ENCODE measurements at places on chromosomes 3 and 15.

DNA sequence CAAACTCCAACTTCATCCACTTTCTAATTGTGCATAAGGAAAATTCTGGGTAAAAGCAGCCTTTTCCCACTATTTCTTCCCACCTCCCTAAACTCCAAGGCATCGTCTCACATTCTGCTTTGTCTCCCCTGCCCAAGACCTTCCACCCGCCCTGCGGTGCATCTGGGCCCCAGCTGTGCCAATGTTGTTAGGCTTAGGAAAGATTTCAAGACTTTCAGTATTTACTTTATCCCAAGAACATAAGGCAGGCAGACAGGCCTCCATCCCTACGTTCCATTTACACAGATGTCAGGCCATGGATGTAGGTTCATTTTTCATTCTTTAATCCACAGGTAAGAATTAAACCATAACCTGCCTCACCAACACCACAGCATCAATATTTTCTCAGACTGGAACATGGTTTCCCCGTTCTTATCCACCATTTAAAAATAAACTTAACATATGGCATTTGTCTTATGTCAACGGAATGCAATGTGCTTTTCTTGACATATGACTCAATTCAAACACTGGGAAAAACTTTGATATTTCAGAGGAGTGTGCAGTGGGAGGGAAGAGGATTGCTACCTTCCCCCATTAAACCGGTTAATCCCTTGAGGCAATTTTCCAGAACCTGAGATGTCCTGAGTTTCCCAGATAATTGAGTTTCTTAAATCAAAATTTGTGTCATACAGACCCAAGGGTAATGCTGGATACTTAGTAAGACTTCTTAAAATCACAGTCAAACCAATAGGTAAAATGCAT is 238.0 kb upstream of the LRIG1 start:
- no peak for DNase-seq

DNA sequence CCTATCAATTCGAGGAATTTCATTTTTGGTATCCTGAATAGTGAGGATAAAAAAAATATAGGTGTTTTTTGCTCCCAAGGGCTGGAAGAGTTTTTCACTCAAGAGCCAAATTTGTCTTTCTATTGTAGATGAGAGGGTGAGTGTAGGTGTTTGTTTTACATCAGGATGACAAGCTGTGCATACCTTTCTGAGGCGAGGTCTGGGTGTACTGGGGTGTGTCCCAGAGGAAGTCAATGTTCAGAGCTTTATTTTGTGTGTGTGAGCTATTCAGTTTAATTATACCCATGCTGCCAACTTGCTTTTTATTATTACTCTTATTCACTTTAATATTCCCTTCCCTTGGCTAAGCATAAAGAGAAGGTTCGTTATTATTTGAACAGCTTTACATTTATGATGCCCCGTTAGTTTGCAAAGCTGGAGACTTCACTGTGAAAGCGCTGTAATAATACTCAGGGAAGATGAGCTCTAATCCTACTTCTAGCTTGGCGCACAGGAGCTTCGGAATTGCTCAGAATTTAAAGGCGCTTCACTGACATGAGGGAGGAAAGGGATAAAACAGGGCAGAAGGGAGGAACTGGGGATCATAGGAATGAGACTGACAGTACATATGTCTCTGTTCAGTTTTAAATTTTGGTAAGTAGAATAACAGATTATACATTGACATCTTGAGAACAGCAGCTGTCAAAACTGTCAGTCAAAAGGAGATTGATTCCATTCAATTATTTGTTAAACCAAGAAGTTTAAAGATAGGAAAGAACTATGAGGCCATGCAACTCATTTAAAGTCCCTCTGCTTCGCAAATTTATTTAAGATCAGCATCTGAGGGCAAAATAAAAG is 117.7 kb upstream of the TP63 start:
- no peak for DNase-seq

- DNase-seq: no peak
Observed at GRCh38 chr3:134761213-134761612, 33.8 kb upstream of the EPHB1 start.

- DNase-seq: no peak
Observed at GRCh38 chr3:12478326-12478725, 6.0 kb upstream of the TSEN2 start.

DNA sequence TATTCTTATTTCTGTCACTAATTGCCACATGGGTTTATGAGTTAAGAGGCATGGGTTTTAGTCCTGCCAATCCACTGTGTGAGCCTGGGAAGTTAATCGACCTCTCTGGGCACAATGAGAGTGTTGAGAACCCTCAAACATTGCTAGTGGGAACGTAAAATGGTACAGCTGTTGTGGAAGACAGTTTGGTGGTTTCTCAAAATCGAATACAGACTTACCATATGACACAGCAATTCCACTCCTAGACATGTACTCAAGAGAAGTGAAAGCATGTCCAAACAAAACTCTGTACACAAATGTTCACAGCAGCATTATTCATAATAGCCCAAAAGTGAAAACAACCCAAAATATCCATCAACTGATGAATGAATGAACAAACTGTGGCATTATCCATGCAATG is 5.7 kb upstream of the GNB5 start:
- DNase-seq: no peak

DNA sequence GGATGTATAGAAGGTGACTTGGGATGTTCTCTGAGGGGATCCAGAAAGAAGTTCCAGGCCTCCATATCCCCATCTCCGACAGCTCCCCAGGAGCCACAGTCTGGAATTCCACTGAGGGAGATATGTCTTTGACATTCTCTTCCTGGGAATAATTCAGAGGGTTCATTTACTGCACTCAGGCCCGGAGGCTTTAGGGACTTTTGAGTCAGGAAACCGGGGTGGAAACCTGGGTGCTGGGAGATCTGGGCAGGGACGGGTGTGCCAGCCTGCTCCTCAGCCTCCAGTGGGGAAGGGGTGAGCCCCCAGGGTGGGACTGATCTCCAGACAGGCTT is 147.7 kb downstream of the SMAD6 start:
- no peak for DNase-seq

GRCh38 chr3:143604402-143605185 is 243.7 kb downstream of the SLC9A9 start:
- no peak for DNase-seq

- DNase-seq: no peak
Observed at GRCh38 chr15:101023501-101024072, 104.4 kb downstream of the LRRK1 start.

DNA sequence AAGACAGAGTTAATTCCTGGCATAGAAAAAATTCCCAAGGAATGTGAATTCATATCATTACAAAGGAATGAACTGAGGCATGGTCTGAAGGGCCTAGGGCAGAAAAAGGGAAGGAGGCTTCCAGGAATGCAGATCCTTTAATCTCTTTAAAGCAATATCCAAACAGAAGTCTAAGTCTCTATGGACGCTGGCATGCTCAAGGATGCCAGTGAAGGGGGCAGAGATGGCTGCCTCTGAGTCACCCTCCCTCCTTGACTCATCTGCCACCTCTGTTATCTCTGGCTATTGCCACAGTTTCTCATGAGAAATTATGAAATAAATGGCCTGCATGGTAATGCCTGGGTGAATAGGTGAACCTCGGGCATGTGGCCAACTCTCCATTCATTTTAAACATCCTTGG is 96.3 kb upstream of the BCL6 start:
- DNase-seq: no peak

- DNase-seq: no peak
Observed at GRCh38 chr15:60264566-60264965, 133.2 kb downstream of the ANXA2 start.

DNA sequence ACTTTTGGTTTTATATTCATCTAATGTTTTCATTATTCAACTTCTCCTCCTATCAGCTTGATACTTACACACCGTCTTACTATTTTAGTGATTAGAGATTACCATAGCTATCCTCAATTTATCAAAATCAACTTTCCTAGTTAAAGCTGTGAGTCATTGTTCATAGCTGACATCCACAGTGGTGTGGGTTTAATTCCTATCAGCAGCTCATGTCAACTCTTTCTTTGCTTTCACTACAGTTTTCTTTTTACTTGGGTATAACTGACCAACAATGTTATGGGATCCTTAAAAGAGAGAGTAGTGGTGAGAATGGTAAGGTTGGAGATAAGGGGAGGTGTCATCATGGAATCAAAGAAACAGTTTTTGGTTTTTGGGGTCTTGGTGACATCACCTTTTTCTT is 112.7 kb downstream of the NFKBIZ start:
- DNase-seq: no peak

- DNase-seq: no peak
Observed at GRCh38 chr3:81173514-81173913, 587.9 kb downstream of the GBE1 start.

DNA sequence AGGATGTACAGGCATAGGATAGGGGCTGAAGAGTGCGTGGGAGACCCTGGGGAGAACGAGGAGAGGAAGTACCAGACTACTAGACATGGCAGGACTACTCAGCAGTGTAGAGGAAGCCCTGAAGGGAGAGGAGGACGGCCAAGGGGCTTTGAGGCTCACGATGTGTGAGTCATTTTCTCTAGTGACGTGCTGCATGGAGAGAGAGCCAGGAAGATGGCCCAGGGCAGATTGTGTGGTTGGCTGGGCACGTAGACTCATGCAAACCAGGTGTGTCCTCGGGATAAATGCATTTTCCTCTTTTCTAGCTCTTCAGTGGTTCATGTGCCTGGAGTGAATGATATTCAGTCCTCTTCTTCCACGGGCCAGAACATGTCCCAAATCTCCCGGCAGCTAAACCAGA is 115.0 kb upstream of the ABHD17C start:
- DNase-seq: no peak

DNA sequence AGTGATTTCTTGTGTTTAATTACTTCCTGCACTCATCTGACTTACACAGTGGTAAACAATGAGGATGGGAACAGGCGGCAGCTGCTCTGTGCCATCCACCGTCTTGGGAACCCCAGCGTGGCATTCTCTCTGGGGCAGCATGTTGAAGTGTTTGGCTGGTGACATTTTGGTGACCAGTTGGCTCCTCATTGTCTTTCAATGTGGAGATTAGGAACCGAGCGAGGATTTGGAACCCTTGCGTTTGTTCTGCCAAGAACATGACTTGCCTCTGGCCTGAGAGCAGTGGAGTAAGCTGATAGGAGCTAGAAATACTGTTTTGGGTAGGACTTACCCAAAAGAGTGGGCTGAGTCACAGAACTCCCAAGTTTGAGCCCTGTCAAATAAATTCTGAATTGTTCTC is 88.8 kb downstream of the IGF1R start:
- DNase-seq: no peak

- no peak for DNase-seq
Observed at GRCh38 chr15:77076323-77076915, 5.5 kb upstream of the TSPAN3 start.

DNA sequence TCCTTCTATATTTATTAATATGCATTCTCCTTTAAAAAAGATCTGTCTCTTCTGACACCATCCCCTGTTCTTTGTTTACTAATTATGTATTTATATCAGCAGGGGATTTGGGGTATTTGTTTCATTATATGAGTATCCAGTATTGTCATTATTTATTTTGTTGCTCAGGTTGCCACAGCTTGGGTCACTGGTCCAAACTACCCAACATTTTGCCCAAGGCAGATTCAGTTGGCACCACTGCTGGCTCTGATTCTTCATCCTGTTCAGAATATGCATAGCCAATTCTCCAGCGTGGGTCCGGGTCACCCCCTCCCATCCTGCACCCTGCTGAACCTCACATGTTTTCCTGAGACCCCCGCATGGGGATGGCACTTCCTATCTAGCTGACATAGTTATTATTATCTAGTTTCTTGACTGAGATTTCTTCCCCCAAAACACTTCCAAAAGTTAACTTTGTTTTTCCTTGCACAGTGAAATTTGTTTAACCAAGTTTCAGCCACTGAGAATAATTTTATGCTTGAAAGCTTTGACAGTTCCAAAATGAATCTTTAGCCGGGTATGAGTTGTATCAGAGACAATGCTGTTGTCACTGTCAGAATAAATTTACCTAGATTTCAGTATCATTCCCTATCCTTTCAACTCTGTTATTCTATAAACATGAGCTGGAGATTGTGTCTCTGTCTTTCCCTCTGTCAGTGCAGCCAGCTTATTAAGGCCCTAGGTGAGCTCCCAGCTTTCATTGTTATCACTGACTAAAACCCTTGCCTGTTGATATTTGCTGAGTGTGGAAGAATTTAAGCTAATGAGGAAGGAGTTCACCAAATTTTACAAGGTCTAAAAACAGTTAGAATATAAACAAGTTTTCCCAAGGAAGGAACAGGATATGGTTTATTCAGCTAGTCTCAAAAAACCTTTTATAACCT is 70.3 kb downstream of the TGFBR2 start:
- no peak for DNase-seq

DNA sequence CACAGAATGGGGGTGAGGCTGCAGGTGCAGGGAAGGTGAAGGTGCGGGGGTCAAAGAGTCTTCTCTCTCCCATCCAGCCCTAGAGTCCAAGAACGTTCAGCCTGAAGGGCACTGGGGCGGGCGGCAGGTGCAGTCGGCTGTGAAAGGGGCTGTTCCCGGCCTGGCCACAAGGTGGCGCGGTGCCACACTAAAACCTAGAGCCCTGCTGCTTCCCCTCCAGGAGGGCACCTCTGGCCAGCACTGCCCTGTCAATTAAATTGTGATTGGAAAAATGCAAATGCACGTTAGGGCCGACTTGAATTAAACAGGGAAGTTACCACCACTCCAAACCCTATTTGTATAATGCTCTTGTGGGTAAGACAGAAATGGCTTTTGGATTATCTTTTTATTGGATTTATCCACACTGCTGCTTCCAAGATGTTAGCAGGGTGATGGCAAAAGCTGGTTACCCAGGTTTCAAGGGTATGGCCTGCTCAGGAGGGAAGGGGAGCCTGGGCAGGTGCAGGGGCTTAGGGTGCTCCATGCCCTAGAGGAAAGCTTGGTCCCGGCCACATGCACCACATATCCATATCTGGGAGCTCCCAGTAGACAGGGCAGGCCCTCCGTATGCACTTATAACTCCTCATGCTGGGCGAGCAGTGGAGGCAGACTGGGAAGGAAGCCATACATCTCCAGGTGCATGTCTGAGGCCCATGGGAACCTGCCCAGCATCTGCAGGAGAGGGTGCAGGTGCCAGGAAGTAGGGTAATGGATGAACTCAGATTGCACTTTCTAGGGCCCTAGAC is 119.8 kb downstream of the ADCY5 start:
- DNase-seq: peak; percentile 62

DNA sequence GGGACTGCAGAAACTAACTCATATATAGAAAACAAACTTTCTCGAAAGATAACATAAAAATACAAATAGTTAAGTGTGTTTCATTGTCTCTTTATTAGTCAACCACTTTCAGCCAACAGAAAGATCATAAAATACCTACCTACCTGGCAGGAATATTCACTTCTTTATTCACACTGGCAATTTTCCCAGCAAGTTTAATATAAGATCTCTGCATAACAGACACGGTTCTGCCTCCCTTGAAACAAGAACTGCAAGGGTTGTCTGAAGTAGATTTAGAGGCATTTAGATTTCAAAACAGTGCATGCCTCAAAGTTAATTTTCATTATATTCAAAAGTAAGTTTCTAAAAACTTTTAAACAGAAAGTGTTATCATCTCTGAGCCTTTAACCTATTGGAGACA is 7.1 kb downstream of the NPTN start:
- no peak for DNase-seq
